ENCODE measurements at places on chromosomes 1 and 21. TPM values are rescaled to one million over a fixed set of nuclear protein-coding genes. Genes with fewer than 3 reads are reported as not detected.

- no peak for ATAC-seq
Observed at GRCh38 chr1:182337736-182338571, 53.6 kb downstream of the GLUL start.

DNA sequence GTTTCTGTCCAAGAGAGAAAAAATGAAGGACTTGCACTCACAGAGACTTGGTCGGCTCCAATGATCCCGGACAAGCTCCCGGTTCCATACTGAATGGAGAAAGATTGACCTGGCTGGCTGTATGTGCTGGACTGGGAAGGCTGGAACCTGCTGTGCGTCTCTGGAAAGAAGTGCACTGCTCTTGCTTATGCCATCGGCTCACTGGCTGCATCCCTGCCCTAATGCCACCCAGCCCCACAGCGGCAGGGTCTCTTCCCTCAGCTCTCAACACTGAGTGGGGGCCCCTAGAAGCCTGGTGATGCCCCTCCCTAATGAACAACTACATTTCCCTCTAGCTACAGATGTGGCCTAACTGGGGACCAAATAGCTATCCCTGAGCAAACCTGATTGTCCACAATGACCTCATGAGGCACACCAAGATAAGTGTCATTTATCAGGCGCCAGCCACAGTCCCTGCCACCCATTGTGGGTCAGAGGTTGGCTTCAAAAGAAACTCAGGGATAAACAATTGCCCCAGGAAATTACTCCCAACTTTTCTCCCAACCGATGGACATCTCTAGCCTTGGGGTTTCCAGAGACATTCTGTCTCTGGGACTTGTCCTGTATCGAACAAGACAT is 2.6 kb downstream of the CTSE start:
- ATAC-seq, result no peak

- peak; percentile 46 for ATAC-seq
Observed at GRCh38 chr1:64834734-64835133, 89.9 kb downstream of the RAVER2 start.

DNA sequence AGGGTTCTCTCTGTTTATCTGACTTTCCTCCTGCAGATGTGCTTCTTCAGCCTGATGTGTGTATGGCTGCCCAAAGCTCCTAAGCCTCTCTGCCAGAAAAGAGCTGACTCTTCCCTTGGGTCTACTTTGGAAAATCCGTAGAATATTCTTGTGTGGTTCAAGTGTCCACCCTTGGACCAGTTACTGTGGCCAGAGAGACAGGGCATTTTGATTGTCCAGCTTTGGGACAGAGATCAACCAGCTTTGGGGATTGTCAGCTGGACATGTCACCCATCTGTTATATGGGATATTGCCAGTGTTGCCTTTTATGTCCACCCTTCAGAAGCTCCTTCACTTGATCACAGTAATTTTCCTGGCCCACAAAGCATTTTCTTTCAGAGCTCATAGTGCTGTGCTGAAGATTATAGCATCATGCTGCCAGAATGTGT is 126.2 kb upstream of the L1TD1 start:
- no peak for ATAC-seq

DNA sequence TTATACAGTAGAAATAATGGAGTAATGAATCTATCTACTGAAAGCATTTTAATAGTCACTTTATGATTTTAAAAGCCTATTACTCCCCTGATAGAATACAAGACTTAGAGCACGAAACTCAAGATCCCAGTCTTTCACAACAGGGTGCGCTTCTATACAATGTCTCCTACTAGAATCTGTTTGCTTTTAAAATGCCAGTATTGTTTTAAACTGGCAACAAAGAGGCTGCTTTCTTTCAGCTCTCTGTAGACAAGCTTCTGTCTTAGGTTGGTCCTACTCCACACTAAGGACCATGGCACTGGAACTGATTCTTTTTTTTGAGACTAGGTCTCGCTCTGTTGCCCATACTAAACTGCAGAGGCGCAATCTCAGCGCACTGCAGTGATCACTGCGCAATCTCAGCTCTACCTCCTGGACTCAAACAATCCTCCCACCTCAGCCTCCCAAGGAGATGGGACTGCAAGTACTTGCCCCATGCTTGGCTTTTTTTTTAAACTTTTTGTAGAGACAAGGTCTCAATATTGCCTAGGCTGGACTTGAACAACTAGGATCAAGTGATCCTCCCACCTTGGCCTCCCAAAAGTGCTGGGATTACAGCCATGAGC is 4.8 kb downstream of the DCAF8 start:
- no peak for ATAC-seq

CFHR3 gene
- 0.18 TPM for total RNA-seq

GRCh38 chr21:42411197-42411869 is 7.6 kb downstream of the UBASH3A start:
- ATAC-seq, result no peak

HSD3B1 gene
- not detected for total RNA-seq

DNA sequence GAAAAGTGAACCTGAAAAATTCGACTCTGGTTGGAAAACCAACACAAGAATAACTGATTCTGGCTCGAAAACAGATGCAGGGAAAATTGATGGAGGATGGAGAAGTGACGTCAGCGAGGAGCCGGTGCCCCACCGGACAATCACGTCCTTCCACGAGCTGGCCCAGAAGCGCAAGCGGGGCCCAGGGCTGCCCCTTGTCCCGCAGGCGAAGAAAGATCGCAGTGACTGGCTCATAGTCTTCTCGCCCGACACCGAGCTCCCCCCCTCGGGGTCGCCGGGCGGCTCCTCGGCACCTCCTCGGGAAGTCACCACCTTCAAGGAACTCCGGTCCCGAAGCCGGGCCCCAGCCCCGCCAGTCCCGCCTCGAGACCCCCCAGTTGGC is 1.9 kb downstream of the RUSC1 start:
- ATAC-seq, result no peak

GBP6 gene
- not detected for total RNA-seq

- no peak for ATAC-seq
Observed at GRCh38 chr1:4362314-4363044, 291.9 kb upstream of the AJAP1 start.

TSNAX gene
- 54.8 TPM for total RNA-seq

HAO2 gene
- total RNA-seq, result 0.33 TPM

GRCh38 chr1:220294846-220295301 is 22.6 kb upstream of the RAB3GAP2 start:
- peak; percentile 70 for ATAC-seq

DNA sequence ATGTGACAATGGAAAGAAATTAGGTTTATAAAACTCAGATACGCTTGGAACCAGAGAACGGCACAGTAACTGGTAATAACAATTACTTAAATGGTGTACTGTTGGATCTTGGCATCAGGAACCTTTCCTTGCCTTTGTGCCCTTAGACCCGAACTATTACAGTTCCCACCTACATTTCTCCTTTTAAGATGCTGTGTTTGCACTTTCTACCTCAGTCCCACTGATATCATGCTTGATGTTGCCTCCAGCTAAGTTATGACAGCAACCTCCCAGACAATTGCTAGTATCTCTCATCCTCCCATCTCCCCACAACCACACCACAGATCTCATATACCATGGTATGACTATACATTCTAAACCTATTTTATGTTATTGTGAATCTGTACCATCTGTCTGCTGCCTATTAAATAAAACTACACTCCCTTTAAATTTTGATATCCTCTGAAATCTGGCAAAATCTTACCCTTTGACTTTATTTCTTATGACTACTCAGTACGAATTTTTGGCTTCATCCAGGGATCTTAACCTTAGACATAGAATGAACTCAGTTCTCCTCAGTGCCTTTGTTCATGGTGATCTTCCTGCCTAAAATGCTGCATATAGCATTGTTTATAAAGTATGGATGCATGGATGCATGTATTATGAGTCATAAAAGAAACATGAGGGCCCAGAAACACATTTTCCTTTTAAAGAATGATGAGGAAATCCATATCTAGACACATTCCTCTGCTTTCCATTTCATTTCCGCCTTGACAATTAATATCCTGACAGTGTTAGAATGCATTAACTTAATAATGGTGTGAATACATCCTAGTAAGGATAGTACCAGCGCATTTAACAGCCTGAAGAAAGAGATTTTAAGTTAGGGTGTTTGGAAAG is 64.1 kb downstream of the LRRC8D start:
- no peak for ATAC-seq

KMO gene
- 0.09 TPM for total RNA-seq

GRCh38 chr1:93143136-93143535 is 37.1 kb downstream of the TMED5 start:
- ATAC-seq, result no peak

DNA sequence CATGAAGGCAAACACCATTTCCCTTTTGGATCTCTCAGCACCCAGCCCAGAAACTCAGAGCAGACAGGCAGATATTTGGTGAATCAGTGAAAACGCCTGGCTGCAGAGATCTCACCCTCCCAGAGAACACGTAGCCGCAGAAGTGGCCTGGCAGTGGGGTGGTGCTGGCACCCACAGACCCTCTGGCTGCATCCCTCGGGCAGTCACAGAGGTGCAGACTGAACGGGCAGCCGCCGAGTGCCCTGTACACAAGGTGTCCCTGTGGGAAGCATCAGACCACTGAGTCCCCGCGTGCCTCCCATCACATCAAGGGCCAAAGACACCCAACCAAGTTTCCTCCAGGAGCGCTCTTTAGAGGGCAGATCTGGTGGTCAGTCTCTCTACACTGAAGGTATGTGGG is 12.1 kb downstream of the FAM89A start:
- ATAC-seq, result no peak

RGS7 gene
- 25.4 TPM for total RNA-seq

DNA sequence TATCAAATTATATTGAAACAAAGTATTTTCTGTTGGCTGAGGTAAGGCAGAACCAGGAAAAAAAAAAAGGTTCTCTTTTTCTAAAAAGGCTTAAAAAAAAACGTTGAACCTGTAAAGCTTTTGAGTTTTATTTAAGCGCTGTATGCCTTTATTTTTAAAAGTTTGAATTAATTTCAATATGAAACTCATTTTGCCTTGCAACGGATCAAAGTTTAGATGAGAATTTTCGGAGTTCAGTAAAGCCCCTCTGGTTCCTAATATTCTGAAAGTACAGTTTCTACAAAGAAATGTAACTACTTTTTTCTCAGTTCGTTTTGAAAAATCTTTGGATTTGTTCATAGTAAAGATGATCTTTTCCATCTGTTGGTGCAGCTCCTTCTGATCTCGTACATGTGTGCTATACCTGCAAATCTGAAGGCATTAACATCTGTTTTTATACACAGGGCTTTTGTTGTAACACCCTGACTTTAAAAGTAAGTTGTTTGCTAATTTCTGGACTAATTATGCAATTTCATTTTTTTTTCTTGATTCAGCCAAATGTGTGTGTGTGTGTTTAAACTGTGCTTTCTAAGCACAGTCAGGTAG is 1.7 kb downstream of the ZBTB18 start:
- no peak for ATAC-seq

DNA sequence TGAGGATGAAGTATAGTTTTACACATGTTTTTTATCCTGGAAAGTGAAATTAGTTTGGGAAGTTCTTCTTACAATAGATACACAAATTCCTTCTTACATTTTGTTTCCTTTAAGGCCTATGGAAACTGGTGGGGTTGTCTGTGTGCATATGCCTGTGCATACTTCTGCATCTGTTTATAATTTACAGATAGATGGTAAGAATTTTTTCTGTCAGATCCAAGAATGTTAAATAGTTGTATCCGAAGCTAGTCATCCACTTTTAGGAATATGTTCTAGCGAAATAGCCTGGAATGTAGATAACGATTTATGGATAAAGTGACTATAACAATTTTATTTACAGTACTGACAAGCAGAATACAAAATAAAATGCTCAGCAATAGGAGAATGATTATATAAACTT is 194.1 kb downstream of the ROR1 start:
- no peak for ATAC-seq
